ENCODE measurements at places on chromosomes 7 and 10.

DNA sequence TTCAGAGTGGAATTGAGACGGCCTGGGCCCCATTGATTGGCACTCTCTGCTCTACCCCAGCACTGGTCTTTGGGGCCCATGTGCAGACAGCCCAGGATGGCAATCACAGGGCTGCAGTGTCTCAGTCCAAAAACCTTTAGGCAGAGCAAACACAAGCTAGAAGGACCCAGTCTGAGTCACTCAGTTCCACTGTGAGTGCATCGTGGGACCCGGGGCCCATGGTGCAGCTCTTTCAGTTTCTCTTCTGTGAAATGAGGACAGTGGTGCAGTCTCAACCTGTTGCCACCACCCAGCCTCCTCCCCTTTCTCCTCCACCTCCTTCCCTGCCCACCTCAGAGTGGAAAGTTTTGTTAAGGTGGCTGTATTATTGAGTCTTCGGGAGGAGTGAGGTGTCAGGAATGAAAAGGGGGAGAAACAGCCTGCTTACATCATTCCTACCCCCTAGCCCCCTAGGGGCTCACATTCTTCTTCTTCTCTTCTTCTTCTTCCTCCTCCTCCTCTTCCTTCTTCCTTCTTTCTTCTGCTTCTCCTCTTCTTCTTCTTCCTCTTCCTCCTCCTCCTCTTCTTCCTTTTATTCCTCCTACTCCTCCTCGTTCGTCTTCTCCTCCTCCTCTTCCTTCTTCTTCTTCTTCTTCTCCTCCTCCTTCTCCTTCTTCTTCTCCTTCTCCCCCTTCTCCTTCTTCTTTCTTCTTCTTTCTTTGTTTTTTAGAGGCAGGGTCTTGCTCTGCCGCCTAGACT, 19.5 kb upstream of the CARD11 start:
- no peak for DNase-seq

DNA sequence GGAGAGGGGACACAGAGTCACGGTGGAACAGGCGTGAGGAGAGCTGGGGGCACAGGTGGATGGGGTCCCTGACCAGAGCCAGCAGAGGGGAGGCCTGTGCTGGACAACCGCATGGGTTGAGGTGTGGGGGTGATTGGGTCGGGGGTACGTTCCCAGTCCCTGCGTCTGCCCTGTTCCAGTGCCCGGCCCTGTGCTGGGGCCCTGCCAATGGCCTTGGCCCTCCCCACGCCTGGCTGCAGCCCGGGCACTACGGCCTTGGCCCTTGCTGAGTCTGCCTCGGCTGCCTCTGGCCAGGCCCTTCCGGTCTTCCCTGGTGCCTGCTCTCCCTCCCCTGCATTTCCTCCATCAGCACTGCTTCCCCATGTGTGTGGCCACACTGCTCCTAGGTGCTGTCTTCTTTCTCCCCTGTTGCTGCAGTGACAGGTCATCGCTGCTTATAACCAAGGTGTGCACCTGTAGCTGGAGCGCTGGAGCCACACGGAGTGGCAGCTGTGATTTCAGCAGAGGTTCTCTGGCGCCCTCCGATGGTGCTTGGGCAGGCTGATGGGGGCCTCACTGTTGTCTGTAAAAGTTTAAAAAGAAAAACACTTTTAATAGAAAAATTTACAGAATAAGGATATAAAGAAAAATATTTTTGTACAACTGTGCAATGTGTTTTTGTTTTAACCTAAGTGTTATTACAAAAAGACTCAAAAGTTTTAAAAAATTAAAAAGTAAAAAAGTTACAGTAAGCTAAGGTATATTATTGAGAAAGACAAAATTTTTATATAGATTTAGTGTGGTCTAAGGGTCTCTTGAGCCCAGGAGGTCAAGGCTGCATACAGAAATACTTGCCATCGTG, 45.2 kb upstream of the BHLHA15 start:
- DNase-seq: peak; percentile 31

- DNase-seq: no peak
Observed at GRCh38 chr10:35781643-35782035, 139.5 kb upstream of the FZD8 start.

- no peak for DNase-seq
Observed at GRCh38 chr7:46681865-46682503, 760.9 kb upstream of the IGFBP3 start.

DNA sequence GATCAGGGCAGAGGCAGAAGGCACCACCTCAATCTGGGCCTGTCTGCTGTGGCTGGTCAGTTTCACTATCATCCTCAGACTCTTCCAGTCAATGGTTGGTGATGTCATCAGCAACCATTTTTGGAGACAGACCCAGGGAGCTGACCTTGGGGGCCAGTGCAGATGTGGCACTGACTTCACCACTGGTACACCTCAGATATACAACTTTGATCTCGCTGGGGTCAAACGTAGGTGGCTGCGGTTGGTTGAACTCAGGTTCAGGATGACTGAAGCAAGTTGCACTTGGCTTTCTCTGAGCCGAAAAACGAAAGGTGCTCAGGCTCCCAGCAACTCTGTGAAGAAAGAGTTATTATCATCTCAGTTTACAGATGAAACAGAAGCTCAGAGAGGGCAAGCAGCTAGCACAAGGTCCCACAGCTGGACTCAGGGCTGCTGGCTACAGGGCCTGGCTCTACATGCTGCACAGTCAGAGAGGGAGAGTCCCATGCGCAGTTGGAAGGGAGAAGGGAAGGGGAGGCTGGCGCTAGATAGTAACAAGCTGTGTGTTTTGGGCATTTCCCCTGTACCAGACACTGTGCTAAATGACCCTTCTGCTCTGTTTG, 27.2 kb downstream of the ANKRD16 start:
- DNase-seq: no peak

DNA sequence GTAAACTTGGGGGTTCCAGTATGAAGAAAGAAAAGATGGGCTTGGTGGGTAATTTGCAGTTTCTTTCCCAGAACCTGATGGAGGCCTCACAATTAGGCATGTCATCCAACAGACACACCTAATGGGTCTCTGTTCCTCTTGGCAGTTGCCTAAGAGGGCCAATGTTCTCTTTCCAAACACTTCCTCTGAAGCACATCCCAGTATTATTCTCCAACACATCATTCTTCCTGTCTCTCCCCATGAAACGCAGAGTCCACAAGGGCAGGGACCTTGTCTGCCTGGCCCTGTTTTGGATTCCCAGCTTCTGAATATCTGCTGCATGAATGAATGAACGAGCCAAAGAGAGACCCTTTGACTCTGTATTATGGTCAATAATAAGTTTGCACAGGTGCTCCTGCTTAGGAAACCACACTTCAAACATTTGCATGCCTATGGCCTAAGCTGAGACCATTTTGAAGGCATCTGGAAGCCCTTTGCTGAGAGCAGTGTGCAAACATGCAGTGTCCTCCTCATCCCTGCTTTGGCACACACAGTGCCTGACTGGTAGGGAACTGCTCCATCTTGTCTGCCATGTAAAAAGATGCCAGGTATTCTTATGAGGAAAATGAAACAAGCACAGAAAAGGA, 100.9 kb upstream of the CHST15 start:
- DNase-seq: no peak

DNA sequence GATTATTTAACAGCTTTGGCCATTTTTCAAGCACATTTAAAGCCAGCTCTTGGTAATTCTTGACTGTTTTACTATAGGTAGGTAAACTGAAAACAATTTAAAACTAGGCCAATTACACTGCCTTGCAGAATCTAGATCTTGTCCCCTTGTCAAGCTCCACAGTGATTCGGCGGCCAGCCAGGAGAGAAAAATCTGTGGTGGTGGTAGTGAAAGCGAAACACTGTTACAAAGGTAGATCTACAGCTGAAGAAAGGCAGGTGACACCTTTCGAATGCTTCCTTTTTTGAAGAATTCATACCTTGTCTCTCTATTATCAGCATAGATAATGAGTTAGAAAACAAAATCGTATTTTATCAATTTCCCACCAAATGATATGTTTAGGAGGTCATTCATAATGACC, 218.3 kb downstream of the POU6F2 start:
- DNase-seq: no peak

GRCh38 chr7:28332046-28332445, 80.3 kb upstream of the CREB5 start:
- no peak for DNase-seq

- no peak for DNase-seq
Observed at GRCh38 chr7:55493408-55493807, 78.9 kb downstream of the VOPP1 start.

DNA sequence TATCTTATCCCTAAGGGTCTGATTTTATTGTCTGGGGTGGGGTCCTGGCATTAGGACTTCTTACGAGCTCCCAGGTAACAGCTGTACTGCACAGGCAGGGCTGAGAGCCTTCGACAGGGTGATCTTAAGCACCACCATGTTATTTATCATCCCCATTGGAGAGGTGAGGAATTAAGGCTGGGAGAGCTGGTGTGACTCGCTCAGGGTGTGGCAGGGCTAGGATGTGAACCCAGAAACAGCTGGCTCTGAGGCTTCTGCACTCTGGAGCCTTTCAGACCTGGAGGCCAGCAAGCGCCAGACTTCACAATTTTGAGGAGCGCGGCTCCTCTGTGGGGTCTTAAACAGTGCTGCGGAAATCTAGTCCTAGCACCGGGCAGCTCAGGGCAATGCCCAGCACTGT, 27.4 kb upstream of the NDST2 start:
- no peak for DNase-seq

- no peak for DNase-seq
Observed at GRCh38 chr7:73612598-73613269, 11.6 kb downstream of the MLXIPL start.

DNA sequence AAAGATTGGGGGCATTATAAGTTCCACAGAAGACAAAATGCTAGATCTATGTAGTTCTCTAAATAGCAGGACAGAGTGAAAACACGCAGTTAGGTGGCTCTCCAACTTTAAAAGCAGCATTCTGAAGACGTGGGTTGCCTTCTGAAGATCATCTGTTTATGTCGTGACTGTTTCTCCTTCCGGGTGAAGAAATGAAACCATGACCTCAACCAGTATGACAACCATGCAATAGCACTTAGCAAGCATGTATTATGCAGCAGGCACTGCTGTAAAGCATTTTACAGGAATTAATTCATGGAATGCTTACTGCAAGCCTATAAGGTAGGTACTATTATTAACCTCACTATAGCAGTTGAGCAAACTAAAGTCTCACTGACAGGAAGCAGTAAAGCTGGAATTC, 125.2 kb downstream of the SLC25A13 start:
- DNase-seq: no peak

GRCh38 chr7:158067931-158068482, 519.6 kb downstream of the PTPRN2 start:
- no peak for DNase-seq

DNA sequence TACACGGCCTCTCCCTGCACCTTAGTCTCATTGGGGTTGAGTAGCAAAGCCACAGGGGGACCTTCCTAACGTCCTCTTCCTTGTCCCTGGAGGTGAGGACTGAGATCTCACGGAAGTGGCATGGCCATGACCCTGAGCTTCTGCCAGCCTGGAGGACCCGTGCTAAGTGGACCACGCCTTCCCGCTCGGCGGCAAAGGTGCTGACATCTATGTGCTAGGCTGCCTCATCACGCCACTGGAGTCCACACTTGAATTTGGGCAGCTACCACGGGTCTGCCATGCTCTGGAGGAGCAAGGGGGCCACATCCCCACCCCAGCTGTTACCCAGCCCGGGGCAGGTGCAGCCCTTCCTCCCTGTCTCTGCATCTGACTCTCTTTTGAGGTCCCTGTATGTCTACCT, 15.3 kb downstream of the GHRHR start:
- no peak for DNase-seq

- no peak for DNase-seq
Observed at GRCh38 chr10:4307910-4308309, 518.1 kb upstream of the AKR1E2 start.
